ENCODE measurements at places on chromosomes 13 and 19.

DNA sequence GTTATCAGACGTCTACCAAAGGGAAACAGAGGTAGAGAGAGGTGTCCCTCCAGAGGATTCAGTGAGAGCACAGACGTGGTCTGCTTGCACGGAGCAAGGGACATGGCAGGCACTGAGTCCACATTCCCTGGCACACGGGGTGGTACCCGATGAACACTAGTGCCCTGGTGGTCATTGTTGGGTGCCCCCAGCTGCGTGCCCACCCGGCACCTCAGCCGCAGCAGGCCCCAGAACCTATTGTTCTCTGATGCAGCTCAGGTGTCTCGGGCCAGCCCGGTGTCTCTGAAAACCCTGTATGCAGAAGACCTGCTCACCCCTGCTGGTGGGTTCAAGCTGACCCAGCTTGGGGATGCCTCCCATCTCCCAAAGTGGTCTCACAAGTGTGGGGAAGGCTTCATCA is 11.9 kb downstream of the SUGP1 start:
- no peak for DNase-seq

- no peak for DNase-seq
Measured at GRCh38 chr13:106551350-106551749, 15.9 kb upstream of the EFNB2 start.

DNA sequence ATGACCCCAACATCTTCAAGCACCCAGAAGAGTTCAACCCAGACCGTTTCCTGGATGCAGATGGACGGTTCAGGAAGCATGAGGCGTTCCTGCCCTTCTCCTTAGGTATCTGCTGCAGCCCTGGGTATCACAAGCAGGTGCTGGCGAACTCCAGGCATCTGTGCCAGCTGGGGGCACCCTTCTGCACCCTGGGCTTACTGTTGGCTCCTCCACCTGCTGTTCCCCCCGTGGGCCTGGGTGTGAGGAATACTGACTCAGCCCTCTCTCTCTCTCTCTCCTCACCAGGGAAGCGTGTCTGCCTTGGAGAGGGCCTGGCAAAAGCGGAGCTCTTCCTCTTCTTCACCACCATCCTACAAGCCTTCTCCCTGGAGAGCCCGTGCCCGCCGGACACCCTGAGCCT is 13.0 kb downstream of the CYP2S1 start:
- no peak for DNase-seq

- DNase-seq, result peak; percentile 52
Measured at GRCh38 chr19:3710265-3710812, 2.2 kb downstream of the TJP3 start.

DNA sequence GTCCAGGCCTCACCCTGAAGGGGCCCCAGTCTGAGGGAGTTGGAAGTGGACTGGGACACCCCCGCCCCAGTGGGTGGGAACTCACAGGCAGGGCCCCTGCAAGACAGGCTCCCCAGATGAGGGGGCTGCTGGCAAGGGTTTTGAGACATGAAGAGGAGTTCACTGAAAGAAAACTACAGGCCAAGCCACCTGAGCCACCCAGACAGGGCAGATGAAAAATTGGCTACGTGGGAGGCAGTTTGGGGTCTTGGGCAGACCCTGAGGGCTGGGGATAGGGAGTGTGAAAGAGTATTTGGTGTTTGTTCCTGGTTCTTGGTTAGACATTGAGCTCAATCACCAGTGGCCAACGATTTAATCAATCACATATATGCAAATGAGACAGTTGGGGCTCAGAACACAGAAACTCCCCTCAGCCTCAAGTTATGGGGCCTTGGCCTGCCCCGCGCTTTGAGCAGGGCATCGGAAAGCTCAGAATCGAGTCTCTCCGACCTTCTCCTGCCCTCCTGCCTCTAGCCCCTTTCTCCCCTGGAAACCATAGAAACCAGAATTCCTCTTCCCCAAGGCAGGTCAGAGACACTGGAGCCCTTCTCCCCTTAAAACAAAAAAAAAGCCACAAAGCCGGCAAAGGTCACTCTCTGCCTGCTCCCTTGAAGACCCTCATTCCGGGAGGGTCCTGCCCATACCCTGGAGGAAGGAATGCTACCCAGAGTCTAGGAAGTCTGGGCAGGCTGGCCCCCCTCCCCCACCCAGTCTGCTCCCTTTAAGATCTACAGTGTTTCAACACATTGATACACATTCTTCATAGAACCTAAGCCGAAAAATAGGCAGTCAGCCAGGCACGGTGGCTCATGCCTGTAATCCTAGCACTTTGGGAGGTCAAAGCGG is 1.3 kb upstream of the ISYNA1 start:
- DNase-seq, result no peak

GRCh38 chr13:41458187-41458760 is 924 bp downstream of the RGCC start:
- peak; percentile 49 for DNase-seq

GRCh38 chr13:59337070-59337469 is 826.7 kb downstream of the DIAPH3 start:
- peak; percentile 72 for DNase-seq

GRCh38 chr19:52520013-52520412 is 7.5 kb upstream of the ZNF808 start:
- no peak for DNase-seq

DNA sequence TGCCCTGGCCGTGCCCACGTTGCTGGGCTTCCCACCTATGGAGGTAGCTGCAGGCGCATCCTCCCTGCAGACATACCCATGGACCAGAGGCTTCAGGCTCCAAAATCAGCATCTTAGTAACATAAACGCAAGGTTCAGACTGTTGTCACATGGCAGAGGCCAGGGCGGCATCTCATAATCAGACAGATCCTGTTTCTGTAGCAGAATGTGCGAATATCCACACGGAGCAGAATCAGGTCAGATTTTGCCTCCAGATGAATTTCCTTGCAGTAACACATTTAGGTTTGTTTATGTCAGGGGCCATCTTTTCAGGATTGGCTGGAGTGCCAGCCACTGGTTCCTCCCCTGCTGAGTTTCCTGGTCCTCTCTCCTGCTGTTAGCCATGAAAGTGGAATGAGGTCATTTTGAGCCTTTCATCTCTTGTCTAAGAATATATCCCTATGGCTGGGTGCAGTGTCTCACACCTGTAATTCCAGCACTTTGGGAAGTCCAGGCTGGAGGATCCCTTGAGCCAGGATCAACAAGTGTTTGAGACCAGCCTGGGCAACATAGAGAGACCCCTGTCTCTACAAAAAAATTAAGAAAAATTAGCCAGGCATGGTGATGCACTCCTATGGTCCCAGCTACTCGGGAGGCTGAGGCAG is 20.5 kb downstream of the SMARCA4 start:
- no peak for DNase-seq

DNA sequence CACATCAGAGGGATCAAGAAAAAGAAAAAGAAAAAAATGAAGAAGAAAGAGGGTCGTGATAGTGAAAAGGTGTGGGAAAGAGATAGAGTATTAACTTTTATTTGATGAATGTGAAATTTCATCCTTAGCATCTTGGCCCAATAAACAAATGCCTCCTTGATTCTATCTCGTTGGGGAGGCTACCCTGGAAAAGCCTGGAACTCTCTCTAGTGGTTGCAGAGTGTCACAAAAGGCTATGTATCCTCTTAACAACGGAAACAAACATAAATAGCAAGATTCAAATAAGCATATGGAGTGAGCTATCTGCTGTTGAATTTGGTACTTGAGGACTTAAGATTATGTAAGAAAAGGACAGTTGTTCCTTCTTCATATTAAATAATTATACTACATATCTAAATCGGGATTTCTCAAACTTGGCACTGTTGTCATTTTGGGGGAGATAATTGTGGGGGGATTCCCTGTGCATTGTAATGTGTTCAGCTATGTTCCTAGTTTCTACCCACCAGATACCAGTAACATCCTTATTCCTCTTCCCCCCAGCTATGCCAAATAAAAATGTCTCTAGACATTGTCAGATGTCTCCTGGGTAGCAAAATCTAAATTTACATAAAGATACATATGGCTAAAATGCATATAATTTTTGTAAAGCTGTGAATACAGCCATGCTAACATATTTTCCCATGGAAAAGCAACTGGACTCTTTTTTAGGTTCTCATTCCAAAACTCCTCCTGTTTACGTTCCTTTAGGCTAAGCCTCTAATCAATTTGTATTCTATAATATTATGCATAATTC is 557.2 kb downstream of the DCT start:
- DNase-seq, result no peak

GRCh38 chr19:40811478-40812341 is 12.7 kb downstream of the EGLN2 start:
- peak; percentile 56 for DNase-seq

DNA sequence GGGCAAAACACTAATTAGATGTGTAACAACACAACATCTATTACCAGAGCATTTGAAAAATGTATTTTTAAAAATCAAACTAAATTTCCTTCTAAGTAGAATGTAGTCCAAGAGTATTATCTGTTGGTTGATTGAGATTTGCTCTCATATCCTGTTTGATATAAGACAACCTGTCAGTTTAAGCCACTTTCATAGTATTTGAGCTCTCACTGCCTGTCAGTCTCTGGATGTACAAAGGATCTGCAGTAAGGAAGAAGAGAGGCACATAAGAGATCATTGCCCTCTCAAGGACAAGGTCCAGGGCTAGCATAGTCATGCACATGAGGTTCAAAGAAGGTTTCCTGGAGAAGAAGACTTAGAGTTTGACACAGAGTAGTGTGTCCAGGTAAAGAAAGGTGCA is 57.4 kb downstream of the FGF14 start:
- DNase-seq, result no peak

GRCh38 chr13:30125422-30126073 is 181.8 kb downstream of the KATNAL1 start:
- no peak for DNase-seq

GRCh38 chr19:57008432-57008831 is 111.4 kb upstream of the USP29 start:
- DNase-seq, result no peak

DNA sequence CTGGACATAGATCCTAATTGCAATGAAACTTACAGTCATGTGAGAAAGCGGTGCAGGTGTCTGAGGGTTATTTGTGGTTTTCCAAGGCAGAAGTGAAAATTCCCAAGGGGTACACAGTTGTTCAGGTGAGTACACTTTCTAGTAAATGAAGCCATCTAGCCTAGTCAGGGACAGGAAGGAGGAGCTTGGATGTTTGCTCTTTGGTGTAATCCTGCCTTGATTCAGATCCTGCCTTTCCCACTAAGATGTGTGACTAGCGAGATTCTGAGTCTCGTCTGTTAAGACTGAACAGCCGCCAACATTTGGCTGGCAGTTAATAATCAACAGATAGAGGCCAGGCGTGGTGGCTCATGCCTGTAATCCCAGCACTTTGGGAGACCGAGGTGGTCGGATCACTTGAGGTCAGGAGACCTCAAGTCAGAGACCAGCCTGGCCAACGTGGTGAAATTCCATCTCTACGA is 2.5 kb downstream of the RPS9 start:
- no peak for DNase-seq

- peak; percentile 80 for DNase-seq
Measured at GRCh38 chr19:18419699-18420460, 682 bp downstream of the SSBP4 start.

- DNase-seq, result no peak
Measured at GRCh38 chr19:50233308-50233910, 30.0 kb downstream of the MYH14 start.

DNA sequence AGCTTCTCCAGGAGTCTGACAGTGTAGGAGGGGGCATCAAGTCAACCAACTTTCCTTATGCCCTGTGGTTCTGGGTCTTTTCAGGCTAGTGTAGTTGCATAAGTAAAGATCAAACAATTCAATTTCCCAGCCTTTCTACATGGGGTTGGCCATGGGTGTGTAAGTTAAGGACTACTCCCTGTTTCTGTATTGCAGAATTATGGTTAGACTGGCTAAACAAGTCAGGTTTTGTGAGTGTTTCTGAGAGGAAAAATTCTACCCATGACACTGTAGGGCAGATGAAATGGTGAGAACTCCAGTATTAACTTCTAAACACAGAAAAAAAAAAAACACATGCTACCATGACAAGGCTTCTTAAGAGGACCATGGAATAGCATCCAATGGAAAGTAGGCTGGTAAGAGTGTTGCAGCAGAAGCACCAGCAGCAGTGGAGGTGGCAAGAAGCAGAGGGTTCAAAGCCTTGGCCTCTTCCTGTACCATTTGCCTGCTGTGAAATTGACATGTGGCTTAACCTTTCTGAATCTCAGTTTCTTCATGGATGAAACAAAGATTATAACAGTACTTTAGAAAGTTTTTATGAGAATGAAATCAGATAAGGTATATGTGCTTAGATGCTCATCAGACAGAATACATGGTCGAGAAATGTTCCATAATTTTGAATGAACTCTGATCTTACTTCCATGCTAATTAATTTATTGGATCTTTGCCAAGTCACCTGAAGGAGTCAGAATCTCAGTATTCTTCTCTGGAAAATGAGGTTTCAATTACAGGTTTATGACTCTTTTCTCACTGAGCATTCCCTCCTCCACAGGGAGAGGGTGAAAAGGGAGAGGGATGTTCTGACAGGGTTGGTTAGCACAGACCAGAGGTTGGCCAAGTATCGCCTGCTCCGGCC is 11.4 kb upstream of the SCEL start:
- no peak for DNase-seq

GRCh38 chr13:52931131-52931530 is 82.7 kb upstream of the PCDH8 start:
- no peak for DNase-seq

GRCh38 chr13:99304541-99304940 is 2.7 kb downstream of the GPR183 start:
- no peak for DNase-seq

DNA sequence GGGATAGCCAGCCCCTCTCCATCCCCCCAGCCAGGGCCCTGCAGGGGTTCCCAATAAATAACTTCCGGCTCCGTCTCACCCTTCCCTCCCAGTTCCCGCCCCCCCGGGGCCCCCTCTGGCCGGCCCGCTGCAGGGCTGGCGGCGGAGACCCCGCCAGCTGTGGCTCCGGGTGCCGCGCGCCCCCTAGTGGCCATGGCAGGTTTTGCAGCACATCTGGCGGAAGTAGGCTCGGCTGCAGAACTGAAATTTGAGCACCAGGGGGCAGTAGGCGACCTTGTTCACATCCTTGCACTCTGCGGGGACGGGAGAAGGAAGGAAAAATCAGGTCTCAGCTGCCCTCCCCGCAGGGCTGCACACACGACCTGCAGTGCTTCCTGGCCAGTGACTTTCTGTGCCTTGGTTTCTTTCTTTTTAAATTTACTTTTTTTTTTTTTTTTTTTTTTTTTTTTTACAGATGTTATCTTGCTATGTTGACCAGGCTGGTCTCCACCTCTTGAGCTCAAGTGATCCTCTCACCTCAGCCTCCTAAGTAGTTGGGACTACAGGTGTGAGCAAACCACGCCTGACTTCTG is 3.6 kb upstream of the MYO1F start:
- peak; percentile 93 for DNase-seq

- no peak for DNase-seq
Measured at GRCh38 chr13:68719815-68720214, 1387.8 kb upstream of the ATXN8OS start.

DNA sequence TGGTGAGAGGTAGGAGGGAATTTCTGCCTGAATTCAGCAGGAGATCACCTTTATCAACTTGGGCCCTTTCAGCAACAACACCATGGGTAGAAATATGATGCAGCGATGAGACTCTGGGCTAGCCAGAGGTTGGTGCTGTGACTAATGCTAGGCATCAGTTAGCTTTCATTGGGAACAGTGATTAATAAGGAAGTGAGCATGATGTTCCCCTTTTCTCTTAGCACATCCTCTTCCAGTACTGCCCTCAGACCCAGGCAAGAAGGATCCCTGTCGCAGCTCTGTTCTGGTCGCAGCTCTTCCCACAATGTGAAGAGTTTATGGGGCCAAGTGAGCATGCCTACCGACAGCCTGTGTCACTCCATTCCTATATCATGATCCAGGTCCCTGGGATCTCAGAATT is 100.5 kb downstream of the FLT1 start:
- no peak for DNase-seq
